ENCODE measurements at places on chromosomes 7 and 10.

DNA sequence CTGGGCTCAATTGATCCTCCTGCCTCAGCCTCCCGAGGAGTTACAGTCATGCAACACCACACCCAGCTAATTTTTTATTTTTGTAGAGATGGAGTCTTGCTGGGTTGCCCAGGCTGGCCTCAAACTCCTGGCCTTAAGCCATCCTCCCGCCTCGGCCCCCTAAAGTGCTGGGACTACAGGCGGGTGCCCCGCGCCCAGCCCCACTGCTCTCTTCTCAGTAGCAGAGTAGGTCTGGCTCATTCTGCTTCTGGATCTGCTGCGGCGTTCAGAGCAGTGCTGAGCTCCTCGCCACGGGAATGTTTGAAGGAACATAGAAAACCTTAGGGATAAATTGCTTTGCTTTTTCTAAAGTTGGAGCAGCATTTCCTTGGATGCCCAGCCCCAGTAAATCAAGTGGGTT lies 27.4 kb downstream of the WIPI2 start:
- DNase-seq, result no peak

DNA sequence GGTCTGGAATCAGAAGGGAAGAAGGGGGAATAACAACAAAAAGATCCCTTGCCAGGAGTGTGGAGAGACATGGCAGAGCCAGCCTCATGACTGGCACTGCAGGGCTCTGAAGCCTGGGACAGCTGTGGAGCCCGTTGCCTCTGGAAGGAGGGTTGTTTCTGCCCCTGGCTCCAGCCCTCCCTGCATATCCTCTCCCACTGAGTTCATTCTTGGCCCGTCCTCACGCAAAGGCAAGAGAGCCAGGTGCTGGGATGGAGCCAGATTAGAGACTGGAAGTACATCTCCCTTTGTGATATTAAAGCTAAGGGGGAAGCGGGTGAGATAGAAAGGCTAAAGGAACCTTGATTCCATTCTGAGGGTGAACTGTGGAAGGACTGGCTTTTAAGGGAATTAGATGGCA lies 141.5 kb upstream of the NPVF start:
- DNase-seq, result no peak

DNA sequence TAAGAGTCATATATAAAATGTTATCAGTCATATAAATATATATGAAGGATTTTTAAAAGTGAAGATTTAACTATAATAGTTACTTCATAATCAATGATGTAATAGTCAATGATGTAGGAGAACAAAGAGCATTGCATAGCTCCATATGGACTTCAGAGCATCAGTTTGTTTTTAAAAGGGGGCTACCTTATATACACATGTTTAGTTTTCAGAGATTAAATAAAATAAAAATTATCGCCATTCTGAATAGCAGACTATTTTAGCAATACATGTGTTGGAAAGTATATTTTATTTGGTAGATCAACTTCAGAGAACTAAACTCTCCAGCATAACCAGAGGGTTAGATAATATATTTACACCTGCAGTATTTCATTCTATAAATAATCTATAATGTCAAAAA lies 29.1 kb upstream of the EPC1 start:
- no peak for DNase-seq

- DNase-seq, result no peak
Measured at GRCh38 chr10:110865186-110865808, 6.4 kb upstream of the PDCD4 start.

GRCh38 chr7:94649450-94649849 lies 6.5 kb downstream of the SGCE start:
- DNase-seq, result no peak

- DNase-seq, result no peak
Measured at GRCh38 chr10:60604342-60604741, 173.9 kb upstream of the CDK1 start.

DNA sequence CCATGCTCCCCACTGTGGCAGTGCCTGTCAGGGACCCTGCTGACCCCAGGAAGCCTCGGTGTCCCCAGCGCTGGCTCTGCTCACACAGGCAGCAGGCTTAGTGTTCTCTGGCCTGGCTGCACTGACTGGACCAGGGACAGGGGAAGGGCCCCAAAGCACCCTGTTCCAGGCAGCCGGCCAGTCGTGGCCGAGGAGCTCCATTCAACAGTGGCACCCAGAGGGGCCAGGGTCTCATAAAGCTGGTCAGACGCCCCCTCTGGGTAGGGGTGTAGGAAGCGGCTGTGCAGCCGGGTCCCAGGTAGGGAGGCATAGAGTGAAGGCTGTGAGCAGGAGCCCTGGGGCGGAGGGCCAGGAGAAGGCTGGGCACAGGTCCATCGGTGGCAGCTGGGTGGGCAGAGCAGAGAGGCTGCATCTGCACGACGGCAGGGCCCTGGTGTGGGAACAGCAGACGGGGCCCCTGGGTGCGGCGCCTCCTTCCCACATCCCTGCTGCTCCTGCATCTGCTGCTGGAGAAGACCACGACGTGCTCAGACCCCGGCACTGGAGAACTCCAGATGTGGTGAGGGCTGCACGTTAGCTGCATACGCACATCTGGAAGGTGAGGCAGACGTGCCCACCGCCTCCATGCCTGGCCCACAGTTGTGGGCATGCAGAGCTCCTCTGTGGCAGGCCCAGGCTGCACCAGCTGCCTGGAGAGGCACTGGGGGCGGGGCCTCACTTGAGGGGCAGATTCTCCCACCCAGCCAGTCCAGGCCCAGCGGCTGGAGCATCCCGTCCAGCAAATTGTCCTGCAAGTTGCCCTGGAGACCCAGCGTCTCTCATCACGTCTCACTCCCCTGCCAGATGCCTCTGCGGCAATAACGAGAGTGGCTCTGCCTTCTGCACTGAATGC lies 25.1 kb downstream of the MNX1 start:
- DNase-seq, result no peak

- no peak for DNase-seq
Measured at GRCh38 chr7:20401861-20402746, 71.4 kb downstream of the ITGB8 start.

GRCh38 chr10:86176850-86177536 lies 189.6 kb downstream of the GRID1 start:
- no peak for DNase-seq

GRCh38 chr7:39528849-39529248 lies 37.4 kb upstream of the YAE1 start:
- no peak for DNase-seq

DNA sequence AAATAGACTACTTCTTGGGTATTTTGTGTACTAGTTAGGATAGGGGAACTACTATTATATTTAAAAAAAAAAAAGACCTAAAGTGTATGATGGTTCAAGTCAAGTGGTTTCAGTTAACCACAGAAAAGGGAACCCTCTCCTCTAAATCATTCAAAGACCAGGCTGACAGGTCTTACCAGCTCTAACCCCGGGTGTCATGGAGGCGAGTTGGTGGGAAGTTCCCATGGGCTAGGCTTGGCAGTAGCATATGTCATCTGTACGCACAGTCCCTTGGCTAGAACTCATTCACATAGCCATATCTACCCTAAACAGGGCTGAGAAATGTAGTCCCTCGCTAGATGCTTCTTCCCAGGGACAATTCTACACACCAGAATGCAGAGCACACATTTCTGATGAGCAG lies 37.7 kb upstream of the KCNMA1 start:
- no peak for DNase-seq

GRCh38 chr7:43693687-43694398 lies 35.5 kb downstream of the COA1 start:
- no peak for DNase-seq

GRCh38 chr10:34768261-34768971 lies 46.7 kb downstream of the PARD3 start:
- DNase-seq, result no peak

DNA sequence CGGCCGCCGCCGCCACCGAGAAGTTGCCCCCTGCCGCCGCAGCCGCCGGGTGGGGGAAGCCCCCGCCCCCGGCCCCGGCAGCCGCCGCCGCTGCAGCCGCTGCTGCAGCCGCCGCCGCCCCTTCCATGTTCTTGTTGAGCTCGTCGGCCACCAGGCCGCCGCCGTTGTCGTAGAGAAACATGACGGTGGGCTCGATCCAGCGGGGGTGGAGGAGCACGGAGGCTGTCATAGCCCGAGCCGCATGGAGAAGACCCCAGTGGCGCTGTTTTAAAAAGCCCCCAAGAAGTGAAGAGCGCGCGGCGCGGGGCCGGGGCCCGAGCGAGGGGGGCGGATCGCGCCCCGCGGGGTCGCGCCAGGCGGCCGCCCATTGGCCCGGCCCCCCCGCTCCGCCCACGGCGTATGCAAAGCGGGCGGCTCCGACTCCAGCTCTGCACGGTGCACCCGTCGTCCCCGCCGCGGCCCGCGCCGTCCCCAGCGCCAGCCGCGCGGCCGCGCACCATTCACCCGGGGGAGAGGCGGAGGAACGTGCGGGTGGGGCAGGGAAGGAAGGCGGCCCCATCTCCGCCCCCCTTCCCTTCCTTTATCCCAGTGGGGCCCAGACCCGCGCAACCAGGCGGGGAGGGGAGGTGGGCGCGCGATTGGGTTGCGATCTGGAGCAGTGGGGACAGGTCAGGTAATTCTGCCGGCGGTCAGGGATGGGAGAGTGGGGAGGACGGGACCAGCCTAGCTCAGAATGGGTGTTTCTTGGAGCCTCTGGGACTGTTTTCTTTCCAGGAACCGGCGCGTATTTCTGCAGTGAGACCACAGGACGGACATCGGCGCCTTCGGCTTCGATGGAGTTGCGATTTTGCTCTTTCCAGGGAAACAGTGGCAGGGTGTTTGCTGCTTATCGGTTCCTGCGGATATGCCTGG lies at the start of gene HOXA13:
HOXA13 (minus strand) TSS at position 243 of the 912 bp plus-strand sequence; CDS start at position 229, 14 bp downstream.
- DNase-seq, result no peak

DNA sequence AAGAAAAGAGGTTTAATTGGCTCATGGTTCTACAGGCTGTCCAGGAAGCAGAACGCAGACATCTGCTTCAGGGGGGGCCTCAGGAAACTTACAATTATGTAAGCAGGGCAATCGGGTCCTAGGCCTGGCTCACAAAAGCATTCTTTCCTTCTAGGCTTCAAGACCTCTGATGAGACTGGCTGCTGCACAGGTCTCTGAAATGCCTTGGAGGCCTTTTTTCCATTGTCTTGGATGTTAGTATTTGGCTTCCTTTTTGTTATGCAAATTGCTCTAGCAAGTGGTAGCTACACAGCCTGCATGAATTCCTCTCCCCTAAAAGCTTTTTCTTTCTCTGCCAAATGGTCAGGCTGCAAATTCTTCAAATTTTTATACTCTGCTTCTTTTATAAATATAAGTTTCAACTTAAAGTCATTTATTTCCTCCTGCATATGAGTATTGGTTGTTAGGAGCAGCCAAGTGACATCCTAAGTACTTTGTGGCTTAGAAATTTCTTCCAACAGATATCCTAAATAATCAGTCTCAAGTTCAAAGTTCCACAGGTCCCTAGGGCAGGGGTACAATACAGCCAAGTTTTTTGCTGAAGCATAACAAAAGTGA lies 83.1 kb upstream of the SEMA3A start:
- no peak for DNase-seq
